ENCODE measurements at places on chromosomes 6 and 20.
A peak's percentile ranks its signal among the peaks of the same experiment; 100 is the strongest.

DNA sequence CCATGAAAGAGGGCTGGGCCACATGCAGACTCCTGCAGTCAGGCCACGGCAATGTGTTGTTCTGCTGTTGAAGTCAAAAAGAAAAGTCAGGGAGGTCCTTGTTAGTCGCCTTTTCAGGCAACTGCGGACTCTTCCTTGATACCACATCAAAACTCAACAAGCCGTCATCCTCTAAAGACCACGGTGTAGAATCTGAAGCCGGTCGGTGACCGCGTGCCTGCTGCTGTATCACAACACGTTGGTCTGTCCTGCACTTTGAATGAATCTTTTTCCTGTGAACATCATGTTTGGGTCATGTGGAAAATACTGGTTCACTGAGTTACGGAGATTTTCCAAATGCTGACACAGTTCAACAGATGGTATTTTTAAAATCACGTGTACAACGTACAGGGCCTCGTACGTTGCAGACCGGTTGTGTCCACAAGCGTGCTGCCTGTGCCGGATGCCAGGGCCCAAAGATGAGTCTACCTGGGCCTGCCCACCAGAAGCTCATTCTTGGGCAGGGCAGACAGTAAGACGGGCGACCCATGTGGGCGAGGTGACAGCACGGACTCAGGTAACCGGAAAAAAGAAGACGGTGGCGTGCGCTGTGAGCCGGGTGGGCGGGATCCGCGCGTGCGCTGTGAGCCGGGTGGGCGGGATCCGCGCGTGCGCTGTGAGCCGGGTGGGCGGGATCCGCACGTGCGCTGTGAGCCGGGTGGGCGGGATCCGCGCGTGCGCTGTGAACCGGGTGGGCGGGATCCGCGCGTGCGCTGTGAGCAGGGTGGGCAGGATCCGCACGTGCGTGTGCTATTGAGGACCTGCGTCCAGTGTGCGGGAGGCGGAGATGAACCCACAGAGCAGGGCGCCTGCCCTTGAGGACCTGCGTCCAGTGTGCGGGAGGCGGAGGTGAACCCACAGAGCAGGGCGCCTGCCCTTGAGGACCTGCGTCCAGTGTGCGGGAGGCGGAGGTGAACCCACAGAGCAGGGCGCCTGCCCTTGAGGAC lies 114.5 kb downstream of the FAM120B start:
- no peak for DNase-seq

DNA sequence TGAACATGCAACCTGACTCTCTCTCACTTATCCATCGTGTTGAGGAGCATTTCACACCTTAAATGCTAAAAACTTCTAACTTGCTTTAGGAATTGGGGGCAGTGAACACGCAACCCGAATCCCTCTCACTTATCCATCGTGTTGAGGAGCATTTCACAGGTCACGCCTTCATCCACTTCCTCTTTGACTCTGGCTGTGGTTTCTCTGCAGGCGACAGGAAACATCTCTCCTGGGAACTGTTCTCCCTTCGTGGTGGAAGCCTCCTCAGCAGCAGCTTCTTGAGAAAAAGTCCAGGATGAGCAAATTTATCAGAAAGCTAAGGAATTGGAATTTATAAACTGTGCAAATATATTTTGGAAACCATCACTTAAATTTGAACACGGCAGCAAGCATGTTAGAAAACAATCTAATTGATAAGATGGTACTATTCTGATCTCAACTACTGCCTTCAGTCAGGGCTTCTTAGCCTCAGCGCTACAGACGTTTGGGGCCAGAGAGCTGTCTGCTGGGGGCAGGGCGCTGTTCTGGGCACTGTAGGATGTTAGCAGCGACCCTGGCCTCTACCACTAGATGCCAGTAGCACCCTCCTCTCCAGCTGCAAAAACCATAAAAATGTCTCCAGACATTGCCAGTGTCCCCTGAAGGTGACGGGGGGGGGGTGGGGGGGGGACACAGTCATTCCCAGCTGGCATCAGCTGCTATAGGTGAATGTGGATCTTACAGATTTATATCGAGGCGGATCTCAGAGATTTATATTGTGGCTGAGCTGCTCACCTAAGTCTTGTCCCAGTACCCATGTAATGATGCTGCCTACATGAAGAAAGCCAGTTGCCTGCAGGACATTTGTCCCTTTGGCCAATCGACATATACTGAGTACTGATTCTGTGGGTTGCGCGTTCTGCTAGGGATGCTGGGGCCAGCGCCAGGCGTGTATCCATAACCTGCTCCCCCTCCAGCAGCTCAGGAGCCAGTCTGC lies 26.2 kb downstream of the CTCFL start:
- no peak for DNase-seq

GRCh38 chr6:7542065-7542873 lies 798 bp downstream of the DSP start:
- no peak for DNase-seq

- DNase-seq, result no peak
Measured at GRCh38 chr20:17662333-17663039, 19.6 kb downstream of the RRBP1 start.

GRCh38 chr20:31717478-31718201 lies 5.0 kb downstream of the BCL2L1 start:
- peak; percentile 52 for DNase-seq

- no peak for DNase-seq
Measured at GRCh38 chr6:52317841-52318581, 33.5 kb upstream of the MCM3 start.

- no peak for DNase-seq
Measured at GRCh38 chr20:36497856-36498255, 43.5 kb upstream of the MYL9 start.

DNA sequence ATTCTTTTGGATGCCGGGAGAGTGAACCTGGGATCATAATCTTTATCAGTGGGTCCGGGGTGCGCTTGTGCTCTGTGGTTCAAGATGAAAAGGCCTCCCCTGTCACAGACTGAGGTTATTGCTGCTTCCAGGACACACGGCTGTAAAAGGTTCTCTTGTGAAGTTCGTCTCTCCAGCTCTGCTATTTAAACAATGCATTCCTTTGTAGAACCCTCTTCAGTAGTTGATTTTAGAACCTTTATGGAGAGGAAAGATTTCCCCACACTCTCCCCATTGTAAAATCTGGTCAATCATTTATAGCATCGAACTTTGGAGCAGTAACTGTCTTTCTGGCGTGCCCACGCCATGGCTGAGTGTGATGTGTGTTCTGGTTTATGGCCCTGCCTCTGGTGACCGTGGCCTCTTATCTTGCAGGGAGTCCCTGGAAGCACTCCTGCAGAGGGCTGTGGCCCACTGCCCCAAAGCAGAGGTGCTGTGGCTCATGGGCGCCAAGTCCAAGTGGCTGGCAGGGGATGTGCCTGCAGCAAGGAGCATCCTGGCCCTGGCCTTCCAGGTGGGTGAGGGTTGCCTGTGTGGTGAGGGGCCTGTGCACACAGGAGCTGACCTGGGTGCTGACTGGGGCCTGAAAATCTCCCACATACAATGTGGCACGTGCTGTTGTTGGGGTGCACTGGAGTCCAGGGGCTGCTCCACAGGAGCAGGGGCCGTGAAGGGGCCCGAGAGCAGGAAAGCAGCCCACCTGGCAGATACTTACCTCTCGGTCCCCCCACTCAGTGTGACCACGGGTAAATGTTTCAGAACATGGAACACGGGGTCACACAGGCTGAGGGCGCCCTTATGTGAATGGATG lies 11.6 kb upstream of the C20orf204 start:
- DNase-seq, result no peak

DNA sequence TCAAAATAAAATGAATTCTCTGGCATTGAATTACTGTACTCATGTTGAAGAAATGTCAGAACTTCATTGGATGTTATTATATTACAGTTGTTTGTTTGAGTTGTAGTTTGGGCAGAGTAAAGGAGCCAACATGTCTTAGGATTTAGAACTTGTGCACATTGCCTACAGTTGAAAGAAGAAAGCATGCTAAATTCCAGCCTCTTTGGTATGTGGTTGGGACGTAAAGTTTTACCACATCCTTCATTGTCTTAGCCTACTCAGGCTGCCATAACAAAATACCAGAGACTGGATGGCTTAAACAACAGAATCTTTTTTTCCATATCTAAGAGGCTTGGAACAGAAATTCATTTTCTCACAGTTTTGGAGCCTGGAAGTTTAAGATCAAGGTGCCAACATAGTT lies 42.4 kb downstream of the HFE start:
- peak; percentile 22 for DNase-seq

DNA sequence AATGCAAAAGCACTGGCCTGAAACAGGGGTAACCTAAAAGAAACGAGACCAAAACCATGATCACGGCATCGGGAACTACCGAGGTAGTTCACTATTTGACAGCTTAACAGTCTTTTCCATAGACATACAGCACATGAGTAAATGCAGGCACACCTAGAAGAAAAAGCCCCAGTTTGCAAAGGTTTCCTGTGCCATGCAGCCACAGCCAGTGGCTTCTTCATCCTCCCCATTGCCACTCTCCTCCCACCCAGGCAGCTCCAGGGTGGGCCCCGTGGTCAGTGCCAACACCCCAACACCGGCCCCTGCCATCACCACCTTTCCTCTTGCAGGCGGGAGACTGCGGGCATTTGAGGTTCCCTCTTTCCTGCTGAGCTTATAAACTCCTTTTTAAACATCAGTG lies 115.4 kb downstream of the SLC23A2 start:
- no peak for DNase-seq

DNA sequence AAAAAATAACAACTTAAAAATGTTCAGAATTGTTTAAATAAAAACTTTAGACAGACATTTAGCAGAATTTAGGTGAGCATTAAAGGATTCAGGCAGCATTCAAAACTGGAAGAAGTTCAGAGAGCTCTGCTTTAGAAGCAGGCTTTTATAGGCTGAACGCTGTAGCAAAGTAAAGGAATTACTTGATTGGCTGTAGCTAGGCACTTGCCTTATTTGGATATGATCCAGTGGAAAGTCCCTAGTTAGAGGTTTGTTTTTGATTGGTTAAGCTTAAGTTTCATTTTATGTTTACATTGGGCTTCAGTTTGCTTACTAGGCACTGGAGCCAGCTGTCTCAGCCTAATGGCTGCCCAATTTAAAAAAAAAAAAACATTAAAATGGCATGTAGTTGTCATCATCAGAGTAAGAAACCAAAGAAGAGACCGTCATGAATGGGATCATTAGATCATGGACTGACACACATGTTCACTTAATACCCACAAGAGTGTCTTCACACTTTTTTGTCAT lies 65.1 kb downstream of the CBFA2T2 start:
- DNase-seq, result peak; percentile 92

- DNase-seq, result no peak
Measured at GRCh38 chr6:167420177-167420576, 95.3 kb downstream of the TTLL2 start.

DNA sequence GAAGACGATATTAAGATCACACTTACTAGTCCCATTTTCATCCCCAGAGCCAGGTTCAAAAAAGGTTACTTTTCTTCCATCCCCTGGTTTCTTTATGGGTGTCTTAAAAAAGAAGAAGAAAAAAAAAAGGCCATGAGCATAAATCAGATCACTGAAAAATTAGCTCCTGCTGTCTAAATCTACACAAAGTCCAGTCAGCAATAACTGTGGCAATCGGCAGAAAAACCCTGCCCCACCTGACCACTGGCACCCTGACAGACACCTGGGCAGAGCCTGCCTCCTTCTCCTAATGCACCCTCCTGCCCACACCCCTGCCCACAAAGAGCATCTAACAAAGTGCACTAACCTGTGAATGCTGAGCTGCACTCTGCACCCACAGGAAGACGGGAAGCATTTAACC lies 69.8 kb downstream of the STAU1 start:
- DNase-seq, result no peak

GRCh38 chr20:41167118-41167470 lies 29.8 kb downstream of the PLCG1 start:
- no peak for DNase-seq

DNA sequence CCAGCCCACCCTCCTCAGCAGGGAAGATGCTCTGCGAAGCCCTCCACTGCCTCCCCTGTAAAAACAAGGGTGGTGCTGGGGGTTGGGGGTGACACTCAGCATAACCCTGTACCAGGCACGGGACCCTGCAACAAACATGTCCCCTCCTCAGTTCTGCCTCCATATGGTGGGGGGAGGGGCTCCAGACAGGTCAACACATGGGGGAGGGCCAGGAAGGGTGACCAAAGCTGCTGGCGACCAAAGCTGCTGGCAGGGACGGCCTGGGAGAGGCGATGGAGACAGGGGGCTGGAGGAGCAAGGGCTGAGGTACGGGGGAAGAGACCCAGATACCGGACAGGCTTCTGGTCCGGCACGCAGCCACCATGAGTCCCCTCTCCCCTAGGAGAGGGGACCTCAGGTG lies 123.2 kb downstream of the TAF4 start:
- no peak for DNase-seq

DNA sequence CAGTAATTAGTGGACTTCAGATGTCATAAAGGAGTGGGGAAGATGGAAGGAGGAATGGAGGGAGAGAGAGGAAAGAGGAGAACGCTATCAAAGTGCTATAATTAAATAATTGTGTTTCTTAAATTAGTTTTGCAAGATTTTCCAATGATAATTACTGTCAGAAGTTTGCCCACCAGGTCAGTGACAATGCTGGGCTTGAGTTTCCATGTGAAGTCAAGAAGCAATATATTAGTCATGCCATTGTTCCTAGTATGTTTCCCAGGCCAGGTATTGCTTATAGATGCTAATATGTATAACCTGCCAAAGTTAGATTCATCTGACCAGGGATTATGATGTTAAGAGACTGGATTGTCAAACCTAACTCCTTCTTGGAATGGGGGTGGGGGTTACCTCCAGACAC lies 131.9 kb downstream of the GJA10 start:
- DNase-seq, result no peak

DNA sequence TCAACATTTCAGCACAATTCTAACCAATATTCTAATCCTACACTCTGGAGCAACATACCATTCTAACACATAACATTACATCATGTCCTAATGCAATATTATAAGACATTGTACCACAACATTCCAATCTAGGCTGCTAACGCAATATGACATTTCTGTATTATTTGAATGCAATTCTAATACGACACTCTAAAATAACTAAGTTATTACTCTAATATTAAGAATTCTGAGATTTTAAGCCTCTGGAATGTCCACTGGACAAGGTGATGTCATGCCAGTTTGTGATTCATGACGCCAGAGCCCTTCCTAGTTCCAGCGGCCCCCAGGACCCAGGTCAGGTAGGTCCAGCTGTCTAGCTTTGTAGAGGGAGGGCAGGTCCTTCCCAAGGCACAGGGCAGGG lies 69.7 kb upstream of the SIRPA start:
- DNase-seq, result no peak

DNA sequence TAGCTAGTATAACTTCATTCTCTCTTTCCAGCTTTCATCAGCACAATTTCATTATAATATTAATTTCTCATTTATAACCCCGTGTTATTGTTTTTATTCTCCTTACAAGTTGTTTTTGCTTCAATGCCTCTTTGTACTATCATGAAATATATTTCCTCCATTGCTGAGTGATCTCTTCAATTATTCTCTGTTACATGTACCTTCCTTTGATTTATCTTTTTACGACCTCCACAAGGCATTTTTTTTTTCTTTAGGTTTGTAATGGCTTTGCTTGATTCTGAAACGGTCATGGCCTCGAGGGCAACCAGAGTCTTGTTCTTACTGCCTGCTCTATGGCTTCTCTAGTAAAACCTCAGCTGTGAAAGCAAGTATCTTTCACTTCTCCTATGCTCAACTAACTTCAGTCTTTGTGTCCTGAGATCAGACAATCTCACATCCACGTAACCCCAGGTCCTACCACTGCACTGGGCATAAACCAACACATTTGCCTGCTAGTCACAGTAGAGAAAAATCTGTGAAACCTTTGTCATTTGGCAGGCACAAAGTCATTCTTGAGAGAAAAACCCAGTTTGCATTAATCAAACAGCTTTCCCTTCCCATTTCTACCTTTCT lies 119.9 kb downstream of the UST start:
- no peak for DNase-seq

All from central memory CD4-positive, alpha-beta T cell (primary cell).